ENCODE measurements at places on chromosomes 12 and 14.

- DNase-seq = no peak
Measured at GRCh38 chr12:58537278-58537677, 383.0 kb downstream of the LRIG3 start.

GRCh38 chr14:44609201-44609600 lies 102.1 kb upstream of the FSCB start:
- no peak for DNase-seq

GRCh38 chr12:12976366-12976765 lies 23.7 kb downstream of the HEBP1 start:
- no peak for DNase-seq

DNA sequence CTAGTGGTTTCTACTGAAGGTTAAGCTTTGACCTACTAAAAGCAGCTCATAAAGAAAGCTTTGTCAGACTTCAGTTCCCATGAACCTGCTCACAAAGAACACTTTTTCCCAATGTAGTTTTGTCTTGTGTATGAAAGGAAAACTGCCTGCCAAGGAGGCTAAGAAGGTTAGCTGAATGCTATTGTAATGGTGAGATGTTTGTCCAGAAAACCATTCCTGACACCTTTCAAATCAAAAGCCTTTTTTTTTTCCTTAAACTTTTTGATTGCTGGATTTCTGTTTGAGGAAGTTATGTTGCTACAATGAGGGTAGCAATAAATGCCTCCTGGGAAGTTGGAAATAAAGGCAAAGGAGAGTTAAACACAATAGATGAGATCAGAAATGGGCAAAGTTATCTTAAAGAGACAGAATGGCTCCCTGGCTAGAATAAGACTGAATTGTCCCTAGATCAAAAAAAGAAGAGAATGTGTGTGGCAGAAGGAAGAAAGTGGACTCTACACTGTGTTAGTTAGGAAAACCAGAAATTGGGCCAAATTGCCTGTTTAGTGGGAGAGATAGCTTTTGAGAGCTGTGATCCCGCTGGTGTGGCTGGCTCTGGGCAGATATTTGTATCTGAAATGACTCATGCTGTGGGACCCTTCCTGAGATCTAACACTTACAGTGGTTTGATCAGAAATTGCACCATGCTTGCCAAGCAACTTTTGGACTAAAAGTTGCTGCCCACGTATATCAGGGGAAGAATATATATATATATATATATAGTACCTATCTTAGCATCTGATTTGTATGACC lies 27.5 kb downstream of the TECPR2 start:
- no peak for DNase-seq

- DNase-seq = no peak
Measured at GRCh38 chr14:101074196-101075024, 170.9 kb upstream of the RTL1 start.

DNA sequence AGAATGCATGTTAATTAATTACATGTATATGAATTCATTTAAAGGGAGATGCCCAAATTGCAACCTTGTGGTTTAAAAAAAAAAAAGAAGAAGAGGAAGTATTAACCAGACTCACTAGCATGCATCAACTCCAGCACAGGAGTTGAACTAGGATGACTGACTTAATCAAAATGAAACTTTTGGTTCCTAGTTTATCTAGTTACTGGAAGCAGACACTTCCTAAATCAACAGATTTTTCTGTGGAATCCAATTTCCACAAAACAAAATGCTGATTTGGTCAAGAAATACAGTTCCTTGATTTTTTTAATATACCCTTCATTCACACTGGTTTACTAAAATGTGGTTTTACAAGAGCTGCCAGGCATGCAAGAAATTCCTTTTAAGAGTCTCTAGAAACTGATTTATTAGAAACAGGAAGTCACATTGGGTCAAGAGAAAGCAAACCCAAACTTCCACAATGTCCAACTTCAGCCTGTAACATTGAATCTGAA lies 41.6 kb downstream of the ITPR2 start:
- no peak for DNase-seq

DNA sequence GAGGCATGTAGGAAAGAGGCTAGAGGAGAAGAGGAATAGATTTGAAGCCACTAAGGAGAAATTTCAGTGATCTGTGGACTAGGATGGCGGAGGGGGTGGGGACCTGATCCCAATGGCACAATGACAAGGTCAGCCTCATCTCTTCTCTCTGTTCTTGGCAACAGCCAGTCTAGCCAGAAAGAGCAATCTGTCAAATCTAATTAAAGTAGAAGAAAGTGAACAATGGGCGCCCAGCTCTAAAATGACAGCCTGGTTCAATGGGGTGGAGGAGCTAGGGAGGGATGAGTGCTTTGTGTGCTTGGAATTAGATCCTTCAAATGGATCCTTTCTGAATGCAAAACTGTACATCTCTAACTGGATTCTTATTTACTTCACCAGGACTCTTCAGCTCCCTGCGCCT lies 37.2 kb upstream of the TUBA1C start:
- DNase-seq = no peak

GRCh38 chr12:109500406-109501185 lies 23.2 kb downstream of the UBE3B start:
- DNase-seq = no peak

DNA sequence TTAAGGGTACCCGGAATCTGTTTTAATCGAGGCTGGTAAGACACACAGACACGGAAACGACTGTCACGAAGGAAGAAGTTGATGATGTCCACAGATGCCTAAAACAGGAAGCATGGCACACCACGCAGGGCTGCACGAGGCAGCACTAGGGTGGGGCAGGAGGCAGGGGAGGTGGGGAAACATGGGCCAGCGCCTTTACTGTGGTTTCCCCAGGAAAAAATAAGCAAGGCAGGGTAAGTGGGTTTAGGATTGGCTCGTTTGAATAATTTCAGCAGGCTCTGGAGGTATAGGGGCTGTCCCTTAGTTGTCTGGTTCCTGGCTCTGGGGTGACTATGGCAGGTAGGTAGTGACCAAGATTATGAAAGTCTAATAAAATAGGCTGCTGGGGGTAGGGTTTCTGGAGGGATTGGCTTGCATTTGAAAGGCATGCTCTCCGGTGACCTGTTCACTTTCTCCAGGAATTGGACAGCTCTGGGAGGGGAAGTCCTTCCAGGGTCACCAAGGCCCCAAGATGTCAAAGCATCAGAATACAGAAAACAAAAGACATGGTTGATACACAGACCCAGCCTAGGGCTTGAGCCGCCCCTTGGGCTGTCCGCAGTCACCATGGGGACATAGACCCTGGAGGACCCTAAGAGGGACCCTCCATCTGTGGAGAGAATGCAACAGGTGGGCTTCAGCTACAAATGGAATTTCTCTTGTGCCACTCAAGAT lies 35.3 kb downstream of the MAP1LC3B2 start:
- DNase-seq = no peak

- DNase-seq = no peak
Measured at GRCh38 chr12:72511498-72511897, 239.3 kb downstream of the TRHDE start.

DNA sequence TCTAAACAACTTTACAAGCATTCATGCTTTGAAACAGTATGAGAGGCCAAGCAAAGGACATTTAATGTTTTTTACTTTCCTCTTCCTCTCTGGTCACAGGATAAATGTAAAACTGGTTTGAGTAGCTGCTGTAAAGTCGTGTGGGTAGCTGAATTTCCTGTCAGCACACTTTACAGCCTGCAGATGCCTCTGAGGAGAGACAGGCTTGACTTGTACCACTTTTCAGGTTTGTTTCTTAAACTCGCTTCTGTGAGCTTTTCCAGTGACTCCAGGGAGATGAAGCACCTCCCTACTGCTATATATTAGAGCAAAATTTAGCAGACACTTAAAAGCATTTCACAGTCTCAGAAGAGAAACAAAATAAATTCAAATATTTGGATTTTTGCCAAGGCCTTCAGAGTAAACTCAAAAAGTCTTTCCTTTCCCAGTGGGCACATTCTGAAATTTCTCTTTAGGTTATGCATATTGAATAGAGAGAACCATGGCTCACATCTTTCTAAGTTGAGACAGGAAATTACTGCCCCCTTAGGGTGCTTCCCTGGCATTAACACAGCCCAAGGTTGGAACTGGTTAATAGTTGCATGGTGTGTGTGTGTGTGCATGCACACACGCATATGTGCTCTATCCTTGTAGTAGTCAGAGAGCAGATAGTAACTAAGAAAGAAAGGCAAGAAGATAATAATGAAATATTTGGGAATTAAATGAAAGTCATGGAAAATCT lies 557.3 kb upstream of the MIS18BP1 start:
- DNase-seq = peak; percentile 5

Measured in GM12891 (cell line).